ENCODE measurements at places on chromosomes 1 and 21.

- DNase-seq: peak; percentile 10
These were observed 50.5 kb upstream of the PRRC2C start for GRCh38 chr1:171434717-171435346.

- no peak for DNase-seq
These were observed 13.2 kb downstream of the MEGF6 start for GRCh38 chr1:3598051-3598491.

DNA sequence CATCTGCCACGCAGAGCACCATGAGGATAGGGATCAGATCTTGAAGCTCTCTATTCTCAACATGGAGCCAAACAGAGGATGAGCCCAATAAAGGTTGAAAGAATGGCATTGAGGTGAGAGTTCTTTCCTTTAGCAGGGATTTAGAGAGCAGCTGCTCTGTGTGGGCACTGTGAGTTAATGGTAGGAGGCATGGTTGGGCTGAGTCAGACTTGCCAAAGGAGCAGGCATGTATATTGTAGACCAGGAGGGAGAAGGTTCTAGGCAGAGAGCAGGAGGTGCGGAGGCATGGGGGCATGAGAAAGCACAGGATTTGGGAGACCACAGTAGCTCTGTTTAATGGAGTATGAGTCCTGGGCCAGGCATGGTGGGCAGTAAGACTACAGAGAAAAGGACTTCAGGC lies 32.0 kb downstream of the TMEM53 start:
- DNase-seq: no peak

DNA sequence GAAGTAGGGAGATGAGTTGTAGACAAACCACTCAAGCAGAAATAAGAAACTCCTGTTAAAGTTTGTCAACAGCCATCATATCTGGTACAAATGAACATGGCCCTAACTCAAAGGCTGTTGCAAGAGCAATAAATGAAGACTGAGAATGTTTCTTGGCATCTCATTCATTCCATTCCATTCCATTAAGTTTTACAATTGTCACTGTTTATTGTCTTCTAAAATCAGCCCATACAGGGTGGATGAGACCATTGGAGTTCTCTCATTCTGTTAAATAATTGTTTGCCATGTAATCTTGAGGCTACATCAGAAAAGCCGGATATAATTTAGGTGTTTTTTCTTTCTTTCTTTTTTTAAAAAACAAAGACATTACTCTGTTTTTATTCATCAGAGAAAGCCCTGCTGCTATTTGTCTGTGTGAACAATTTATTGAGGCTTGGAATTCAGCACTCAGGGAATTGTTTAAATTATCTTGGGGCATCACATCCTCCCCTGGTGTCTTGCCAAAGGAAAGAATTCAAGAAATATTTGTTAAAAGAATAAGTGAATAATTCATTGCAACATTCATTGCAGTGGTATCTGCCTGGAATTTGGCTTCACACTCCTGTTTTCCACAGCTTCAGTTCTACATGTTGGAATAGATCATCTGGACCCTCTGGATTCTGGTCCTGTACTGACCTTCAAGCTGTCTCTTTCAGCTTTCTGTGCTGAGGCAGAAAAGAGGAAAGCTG lies 604.5 kb downstream of the PLPP3 start:
- peak; percentile 72 for DNase-seq

- DNase-seq: no peak
These were observed 144.3 kb upstream of the KCNE2 start for GRCh38 chr21:34219334-34220060.

DNA sequence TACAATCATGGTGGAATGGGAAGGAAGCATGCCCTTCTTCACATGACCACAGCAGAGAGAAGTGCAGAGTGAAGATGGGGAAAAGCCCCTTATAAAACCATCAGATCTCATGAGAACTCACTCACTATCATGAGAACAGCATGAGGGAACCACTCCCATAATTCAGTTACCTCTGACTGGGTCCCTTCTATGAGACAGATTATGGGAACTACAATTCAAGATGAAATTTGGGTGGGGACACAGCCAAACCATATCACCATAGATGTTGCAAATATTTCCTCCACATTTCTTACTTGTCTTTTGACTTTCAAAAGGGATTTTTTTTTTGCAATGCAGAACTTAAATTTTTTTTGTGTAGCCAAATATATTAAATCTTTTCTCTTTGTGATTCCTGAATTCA lies 14.8 kb downstream of the SH3BGR start:
- DNase-seq: no peak

- DNase-seq: no peak
These were observed 19.7 kb downstream of the LRRC7 start for GRCh38 chr1:69587391-69587790.

- DNase-seq: no peak
These were observed 156.5 kb downstream of the CASZ1 start for GRCh38 chr1:10639775-10640578.

GRCh38 chr1:230824551-230824918 lies 43.8 kb downstream of the C1orf198 start:
- DNase-seq: peak; percentile 26

GRCh38 chr1:239792157-239792556 lies 299.5 kb upstream of the FMN2 start:
- DNase-seq: no peak

DNA sequence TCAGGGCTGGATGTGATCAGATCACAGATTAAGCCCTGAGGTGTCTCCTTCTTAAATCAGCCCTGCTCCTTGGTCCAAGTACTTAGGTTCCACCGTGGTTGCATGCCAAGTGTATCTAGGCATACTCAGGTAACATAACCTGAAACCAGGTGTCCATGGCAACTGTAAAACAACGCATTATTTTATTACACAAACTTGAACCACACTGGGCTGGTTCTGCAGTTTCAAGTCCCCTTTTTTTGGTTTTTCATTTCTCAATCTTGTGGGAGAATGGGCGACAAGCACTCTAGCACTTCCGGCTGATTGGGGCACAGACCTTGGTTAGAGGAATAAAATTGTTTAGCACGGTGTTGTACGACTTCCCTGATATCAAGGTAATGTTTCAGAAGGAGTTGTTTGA lies 65.2 kb downstream of the GBP6 start:
- no peak for DNase-seq

GRCh38 chr1:234393190-234393589 lies 19.9 kb downstream of the COA6 start:
- no peak for DNase-seq

- no peak for DNase-seq
These were observed 10.1 kb downstream of the TMEM200B start for GRCh38 chr1:29113413-29114117.

- DNase-seq: no peak
These were observed 55.9 kb downstream of the PCBP3 start for GRCh38 chr21:45699251-45699942.

GRCh38 chr21:25936776-25937175 lies 202.0 kb downstream of the GABPA start:
- DNase-seq: no peak

GRCh38 chr1:57345916-57346315 lies 77.9 kb downstream of the DAB1 start:
- no peak for DNase-seq

DNA sequence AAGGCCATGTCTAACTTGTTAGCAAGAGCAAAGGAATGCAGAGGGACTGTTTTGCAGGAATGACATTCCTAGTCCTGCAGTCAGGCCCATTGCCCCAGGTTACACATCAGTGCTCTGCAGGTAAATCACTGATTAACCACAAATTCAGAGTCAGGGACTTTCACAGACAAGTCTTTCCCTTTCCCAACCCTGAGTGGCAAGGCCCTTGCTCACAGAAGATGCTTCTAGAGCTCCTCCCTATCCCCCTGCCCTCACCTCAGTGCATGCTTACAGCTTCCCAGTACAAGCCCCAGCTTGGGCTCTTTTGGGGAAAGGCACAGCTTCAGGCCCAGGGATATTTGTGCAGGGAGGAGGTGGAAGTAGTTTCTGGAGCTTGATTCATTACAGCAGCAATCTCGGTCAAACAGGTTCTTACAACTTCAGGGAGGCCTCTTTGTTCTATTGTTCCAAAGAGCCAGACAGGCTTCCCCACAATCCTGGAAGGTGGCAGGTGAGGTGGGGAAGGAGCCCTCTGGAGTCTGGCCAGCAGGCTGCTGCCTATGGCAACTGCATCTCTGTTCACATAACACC lies 53.9 kb downstream of the CASQ2 start:
- DNase-seq: no peak

- no peak for DNase-seq
These were observed 77.7 kb downstream of the ADCY10 start for GRCh38 chr1:167836197-167836596.

GRCh38 chr21:22125581-22125980 lies 1127.4 kb downstream of the NCAM2 start:
- DNase-seq: no peak

GRCh38 chr1:179823693-179824092 lies 53.9 kb downstream of the TOR1AIP2 start:
- DNase-seq: no peak

DNA sequence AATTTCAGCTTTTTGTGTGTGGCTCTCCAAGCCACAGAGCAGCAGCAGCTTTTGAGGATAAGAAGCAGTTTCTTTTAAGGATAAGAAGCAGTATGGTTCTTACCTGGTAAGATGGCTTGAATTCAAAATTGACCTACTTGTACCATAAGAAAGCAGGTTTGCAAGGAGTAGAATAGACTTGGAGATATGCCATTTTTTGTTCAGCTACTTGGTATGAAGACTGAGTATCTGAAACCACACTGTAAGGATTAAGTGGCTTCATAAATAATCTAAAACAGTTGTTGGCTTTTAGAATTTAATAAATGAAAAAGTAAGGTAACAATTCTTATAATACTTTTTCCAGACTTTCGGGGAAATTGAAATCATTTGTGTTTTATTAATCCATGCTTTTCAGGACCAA lies 74.2 kb downstream of the ATF6 start:
- peak; percentile 43 for DNase-seq

GRCh38 chr1:104648269-104648691 lies 898.6 kb downstream of the AMY1C start:
- DNase-seq: no peak

DNA sequence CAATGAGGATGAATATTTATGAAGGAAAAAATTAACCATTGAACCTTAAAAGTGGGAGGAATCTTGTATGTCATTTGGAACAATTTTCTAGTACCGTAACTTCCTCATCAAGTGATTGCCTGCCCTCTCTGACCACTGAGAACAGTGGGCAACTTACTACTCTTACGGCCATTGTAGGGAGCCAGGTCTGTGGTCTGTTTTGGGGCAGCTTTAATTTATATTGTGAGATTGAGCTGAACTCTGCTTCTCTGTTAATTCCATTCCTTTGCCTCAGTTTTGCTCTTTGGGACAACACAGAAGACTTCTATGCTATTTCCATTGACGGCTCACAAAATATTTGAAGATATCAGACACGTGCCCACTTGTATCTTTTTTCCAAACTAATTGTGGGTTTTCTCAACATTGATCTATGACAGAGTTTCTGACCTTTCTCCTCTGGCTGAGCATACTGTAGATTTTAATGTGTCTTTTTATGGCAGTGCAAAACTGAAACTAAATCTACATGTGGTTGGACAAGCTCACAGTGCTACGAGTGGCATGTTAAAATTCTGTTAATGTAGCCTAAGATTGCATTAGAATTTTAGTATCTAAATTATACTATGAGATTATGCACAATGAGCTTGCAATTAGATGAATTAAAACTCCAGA lies 27.8 kb upstream of the ZNF281 start:
- no peak for DNase-seq

DNA sequence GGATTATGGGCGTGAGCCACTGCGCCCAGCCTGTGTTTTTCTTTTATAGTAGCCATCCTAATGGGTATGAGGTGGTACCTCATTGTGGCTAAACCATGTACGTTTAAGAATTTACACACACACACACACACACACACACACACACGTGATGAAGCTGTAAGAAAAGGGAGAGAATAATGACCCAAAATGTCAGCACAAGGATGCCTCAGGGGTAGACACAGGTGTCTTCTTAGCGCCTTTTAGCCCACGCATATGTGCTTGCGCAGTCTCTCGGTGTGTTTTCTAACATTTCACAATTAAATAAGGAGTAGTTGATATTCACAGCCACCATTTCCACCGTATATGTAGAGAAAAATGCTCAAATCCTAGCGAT lies 782 bp upstream of the PFKL start:
- DNase-seq: no peak

- DNase-seq: no peak
These were observed 115.0 kb downstream of the EPHB2 start for GRCh38 chr1:22825486-22826189.

GRCh38 chr1:22896184-22896583 lies 76.5 kb downstream of the LACTBL1 start:
- DNase-seq: no peak

DNA sequence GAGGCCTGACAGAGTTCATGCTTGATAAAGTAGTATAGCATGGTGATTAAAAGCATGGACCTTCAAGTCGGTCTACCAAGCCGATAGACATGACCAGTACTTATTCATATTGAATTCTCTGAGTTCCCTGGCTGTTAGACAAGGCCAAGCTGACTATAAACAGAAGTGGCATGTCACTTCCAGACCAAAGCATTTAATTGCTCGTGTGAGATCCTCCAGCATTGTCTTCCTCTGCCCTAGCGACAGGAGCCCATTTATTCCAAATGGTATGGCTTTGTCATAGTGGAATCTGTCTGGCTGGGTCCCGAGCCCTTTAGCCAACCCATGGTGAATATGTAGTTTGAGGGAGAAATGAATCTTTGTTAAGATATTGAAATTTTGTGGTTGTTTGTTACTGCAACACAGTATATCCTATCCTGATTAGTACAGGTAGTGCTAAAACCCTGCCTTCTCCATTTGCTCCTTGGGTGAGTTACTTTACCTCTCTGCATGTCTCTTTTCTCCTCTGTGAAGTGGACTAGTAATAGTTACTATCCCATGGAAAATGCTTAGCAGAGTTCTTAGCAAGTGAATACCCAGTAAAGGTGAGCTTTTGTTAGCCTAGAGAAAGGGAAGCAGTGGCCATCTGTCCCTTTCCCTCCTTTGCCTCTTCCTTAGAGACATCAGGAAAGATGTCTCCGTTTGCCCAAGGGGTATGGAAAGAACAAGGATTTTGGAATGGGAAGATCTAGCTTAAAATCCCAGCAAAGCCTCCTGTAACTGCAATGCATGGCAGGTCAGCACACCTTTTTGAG lies 77.6 kb upstream of the CD1D start:
- DNase-seq: no peak

GRCh38 chr1:231972111-231972445 lies 345.5 kb downstream of the DISC1 start:
- no peak for DNase-seq

DNA sequence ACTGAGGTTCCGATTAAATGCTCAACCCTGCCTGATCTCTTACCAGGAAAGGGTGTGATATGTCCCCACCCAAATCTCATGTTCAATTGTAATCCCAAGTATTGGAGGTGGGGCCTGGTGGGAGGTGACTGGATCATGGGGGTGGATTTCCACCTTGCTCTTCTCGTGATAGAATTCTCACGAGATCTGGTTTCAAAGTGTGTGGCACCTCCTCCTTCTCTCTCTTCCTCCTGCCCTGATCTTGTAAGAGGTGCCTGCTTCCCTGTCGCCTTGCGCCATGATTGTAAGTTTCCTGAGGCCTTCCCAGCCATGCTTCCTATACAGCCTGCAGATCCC lies 34.9 kb downstream of the RSPH1 start:
- no peak for DNase-seq

DNA sequence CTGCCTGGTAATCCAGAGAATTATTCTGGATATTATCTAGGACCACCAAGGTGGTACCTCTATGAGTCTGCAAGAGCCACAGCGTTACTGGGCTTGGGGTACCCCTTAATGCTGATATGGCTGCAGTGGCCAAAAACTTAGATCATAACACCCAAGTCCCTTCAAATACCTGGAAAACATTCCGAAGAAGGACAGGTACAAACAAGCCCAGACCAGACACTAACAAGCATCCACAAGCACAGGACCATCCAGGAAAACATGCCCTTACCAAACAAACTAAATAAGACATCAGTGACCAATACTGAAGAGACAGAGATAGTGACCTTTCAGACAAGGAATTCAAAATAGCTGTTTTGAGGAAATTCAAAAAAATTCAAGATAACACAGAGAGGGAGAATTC lies 2.9 kb downstream of the C1orf105 start:
- DNase-seq: no peak

All from AG08395 (cell line).